NCI-H187 treated with DMSO at 0.1 percent for 48 hours (cell line): ENCODE measurements at places on chromosomes 13 and 19.

- no peak for DNase-seq
These were observed 22.8 kb downstream of the HAUS8 start for GRCh38 chr19:17052439-17052838.

GRCh38 chr13:25151626-25152195 is 20.4 kb downstream of the AMER2 start:
- DNase-seq: no peak

GRCh38 chr13:64234255-64234654 is 2818.6 kb upstream of the PCDH20 start:
- DNase-seq: no peak

DNA sequence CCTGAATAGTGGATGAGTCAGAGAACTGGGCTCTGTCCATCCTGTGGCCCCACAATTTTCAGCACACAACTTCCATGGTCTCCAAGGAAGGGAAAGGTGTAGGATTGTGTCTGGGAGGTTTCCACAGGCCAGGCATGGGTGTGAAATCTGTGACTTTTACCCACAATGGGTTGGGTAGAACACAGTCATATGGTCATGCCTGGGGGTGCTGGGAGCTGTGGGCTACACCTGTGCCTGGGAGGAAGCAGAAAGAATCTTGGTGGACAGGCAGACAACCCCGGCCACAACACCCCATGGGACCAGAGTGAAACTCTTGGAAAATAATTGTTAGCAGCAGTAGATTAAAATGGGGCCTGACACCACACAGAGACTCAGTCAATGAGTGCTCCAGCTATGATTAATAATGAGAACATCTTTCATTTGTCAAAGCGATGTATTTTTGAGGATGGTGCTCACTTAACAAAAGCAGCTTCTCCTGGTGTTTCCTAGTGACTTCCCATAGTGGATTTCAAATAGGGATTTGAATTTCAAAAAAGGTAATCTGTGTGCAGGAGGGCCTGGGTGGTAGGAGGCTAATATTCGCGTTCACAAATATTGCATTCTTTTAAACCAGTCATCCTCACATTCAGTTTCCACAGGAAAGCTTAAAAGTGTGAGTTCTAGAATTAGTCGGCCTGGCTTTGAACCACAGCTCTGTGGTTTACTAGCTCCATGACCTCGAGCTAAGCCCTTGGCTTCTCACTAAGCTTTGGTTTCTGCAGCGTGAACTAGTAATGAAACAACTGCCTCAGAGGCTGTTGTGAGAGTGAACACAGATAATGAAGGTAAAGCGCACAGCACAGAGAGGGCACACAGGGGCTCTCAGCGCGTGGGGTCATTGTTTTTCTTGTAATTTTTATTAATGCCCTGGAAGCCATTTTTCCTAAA is 89.3 kb upstream of the UQCRFS1 start:
- DNase-seq: no peak

DNA sequence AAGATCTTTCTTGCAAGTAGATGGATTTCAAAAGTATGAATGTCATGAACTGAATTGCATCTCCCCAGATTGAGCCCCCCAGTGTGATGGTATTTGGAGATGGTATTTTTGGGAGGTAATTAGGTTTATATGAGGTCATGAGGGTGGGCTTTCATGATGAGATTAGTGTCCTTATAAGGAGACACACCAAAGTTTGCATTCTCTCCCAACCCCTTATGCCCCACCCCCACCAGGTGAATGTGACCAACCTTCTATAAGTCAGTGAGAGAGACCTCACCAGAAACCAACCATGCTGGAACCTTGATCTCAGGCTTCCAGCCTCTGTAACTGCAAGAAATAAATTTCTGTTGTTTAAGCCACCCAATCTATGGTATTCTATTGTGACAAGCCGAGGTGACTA is 71.3 kb upstream of the POSTN start:
- no peak for DNase-seq

- DNase-seq: no peak
These were observed 608 bp downstream of the MYADM start for GRCh38 chr19:53868091-53868891.

- DNase-seq: no peak
These were observed 129.7 kb downstream of the SLC7A1 start for GRCh38 chr13:29465741-29466293.

DNA sequence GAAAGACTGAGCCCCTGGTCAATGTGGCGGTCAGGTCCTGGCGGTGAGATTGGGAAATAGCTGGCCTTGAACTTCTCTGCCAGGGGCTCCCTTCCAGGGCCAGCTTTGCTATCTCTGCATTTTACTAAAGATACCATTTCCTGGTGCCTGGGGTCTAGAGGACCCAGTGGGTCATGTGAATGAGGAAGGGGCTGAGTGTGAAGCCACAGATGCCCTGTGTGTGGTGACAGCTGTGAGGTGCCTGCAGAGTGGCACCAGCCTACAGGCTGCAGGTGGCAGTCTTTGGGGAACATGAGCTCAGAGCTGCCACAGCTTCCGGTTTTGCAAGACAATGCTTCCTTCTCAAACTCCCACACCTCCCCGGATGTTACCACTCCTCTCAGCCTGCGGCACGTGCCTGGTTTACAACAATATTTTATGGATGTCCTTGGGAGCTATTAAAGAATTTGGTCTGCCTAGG is 5.2 kb upstream of the MLNR start:
- no peak for DNase-seq

DNA sequence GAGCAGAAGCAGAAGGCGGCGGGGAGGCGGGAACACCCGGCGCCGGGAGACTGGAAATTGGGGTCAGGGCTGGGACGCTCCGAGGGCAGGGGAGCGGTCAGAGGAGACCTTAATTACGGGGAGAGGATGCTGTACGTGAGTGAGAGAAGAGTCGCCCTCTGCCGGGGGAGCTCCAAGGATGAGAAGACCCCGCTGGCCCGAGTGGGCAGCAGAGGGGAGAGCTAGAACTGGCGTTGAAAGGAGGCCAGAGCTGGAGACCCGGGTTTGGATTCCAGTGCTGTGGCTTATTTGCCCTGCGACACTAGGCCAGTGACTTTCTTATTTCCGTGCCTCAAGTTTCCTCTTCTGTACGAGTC is 536 bp downstream of the FAM32A start:
- no peak for DNase-seq

- DNase-seq: no peak
These were observed at the start of gene CYP2S1 for GRCh38 chr19:41192574-41193429. TSS of gene CYP2S1 (plus strand) at chr19:41193219. CDS start at chr19:41193265, 46 bp downstream.

GRCh38 chr19:11293433-11294389 is 2.2 kb upstream of the TSPAN16 start:
- no peak for DNase-seq

DNA sequence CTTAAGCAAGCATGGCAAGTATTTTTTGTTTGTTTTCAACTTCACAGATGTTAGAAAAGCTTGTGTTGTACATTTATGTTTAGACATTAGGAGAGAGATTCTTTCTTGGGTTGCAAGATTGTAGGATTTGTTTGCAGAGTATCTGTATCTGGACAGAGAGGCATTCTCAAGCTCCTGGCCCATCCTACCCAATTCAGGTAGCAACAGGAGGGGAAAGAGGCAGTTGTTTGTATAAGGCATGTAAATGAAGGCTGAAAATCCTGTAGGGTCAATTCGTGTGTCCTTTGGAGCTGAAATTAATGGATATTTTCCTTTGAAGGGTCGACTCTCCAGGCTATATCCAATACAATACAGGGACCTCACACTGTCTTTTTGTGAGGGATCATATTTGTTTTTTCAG is 147.3 kb downstream of the KCNRG start:
- no peak for DNase-seq

GRCh38 chr13:36362914-36363313 is 16.7 kb upstream of the SPART start:
- no peak for DNase-seq

DNA sequence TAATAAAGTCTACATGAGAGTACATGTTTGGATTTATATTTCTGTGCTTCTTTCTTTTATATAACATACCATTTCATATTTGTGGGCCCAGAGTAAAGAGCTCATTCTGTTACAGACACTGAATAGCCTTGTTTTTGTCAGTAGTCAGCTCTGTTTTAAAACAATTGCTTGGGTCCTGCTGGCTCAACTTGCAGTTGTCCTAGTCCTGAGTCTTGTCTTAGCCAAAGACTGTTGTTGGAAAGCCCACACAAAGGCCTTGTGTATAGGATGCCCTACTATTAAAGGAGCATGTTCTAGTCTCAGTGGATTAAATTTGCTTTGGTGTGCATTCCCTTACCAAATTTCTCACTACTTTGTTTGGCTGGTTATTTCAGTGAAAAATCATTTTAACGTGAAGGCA is 3.8 kb upstream of the KCNRG start:
- DNase-seq: no peak

DNA sequence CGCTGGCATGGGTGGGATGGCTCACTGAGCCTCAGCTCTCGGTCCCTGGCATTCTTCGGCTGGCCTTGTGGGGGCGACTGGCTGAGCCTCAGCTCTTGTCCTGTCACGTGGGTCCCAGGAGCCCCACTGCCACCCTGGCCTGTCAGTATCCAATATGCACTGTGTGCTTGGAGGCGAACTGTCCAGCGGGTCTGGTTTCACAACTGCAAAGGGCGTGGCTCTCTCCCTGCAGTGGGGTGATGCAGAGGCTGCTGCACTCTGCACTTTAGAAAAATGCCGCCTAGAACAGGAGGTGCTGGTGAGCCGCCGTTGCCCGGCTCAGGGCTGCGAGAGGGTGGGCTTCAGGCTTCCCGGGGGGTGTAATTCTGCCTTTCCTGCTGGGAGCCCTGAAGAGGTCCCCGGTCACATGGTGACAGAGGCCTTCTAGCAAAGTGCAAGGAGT is 17.0 kb upstream of the TMEM255B start:
- no peak for DNase-seq

DNA sequence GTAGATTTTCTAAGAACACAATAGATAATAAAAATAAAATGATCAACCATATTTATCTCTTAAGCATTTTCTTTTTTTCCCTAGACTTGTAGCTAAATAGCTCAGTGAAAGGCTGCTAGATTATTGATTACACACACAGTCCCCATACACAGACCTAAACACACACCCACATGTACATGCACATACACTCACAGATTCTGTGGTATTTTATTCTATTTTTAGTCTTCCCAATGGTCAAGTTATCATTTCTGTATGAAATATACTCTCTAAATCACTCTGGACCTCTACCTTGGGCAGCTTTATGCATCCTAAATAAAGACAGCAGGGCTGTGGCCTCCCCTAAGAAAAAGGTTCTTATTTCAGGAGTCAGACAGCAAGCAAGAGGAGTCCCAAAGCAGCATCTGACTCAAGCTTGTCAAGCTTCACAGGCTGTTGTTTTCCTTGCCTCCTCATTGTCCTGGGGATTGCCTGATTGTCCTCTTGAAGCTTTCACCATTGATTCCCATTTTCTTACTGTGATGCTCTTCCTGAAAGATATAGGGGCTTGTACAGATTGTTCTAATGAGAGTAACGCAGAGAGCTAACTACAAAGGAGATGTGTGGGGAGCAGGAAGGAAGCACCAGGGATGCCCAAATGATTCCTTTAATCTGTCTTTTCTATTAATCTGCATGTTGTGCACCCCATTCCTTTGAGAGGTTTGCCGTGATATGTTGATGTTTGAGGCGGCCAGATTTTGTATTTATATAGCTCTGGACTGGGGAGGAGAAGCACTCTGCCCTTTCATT is 986.5 kb downstream of the PCDH17 start:
- no peak for DNase-seq

GRCh38 chr19:23699521-23699860 is 12.5 kb upstream of the ZNF675 start:
- DNase-seq: no peak

DNA sequence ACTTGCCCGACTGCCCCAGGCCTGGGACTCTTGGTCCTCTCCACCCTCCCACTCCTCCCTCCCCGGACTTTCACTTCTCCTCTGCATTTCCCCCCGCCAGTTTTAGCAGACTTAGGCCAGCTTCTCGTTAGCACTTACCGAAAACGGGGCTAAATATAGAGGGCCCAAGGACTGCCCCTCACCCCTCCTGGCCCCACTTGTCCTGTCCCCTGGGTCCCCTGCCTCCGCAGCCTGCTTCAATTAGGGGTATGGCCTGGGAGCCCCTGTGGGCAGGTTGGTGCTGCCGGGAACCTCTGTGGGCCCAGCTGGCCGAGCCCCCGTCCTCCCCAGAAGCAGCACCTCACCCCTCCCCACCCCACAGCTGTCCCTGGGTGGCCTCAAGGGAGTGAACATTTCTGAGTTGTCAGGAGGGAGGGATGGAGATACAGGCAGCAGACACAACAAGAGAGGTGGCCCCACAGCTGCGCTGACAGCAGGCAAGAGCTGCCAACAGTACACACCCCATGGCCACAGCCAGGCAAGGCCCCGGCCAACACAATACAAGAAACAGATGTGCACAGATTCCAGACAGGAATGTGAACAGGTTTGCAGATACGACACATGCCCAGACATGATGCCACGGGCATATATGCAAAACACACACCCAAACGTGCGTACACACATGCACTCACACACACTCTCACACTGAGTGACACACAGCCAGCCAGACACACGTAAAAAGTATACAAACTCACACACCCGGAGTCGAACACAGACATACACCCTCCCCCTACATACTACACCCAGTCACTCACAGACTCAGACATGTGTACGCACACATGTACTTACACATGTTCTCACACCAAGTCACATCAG is 2.6 kb downstream of the POU2F2 start:
- DNase-seq: no peak

DNA sequence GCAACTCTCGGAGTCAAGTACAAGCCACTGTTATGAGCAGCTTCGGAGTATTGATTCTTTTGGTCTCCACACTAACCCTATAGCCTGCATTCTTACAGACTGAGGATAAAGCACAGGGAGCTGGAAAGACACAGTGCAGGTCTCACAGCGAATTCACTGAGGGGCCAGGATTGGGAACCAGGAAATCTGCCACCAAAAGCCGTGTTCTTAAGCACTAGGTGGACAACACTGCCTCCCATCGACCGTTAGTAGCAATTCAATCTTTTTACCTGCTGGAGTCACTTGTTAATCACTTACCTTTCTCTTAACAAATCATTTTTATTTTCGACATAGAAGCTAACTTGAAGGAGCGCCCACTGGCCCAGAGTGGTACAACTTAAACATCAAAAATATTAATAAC is 6.3 kb downstream of the PMIS2 start:
- no peak for DNase-seq

GRCh38 chr19:12607631-12608030 is 3.0 kb downstream of the ZNF490 start:
- no peak for DNase-seq

DNA sequence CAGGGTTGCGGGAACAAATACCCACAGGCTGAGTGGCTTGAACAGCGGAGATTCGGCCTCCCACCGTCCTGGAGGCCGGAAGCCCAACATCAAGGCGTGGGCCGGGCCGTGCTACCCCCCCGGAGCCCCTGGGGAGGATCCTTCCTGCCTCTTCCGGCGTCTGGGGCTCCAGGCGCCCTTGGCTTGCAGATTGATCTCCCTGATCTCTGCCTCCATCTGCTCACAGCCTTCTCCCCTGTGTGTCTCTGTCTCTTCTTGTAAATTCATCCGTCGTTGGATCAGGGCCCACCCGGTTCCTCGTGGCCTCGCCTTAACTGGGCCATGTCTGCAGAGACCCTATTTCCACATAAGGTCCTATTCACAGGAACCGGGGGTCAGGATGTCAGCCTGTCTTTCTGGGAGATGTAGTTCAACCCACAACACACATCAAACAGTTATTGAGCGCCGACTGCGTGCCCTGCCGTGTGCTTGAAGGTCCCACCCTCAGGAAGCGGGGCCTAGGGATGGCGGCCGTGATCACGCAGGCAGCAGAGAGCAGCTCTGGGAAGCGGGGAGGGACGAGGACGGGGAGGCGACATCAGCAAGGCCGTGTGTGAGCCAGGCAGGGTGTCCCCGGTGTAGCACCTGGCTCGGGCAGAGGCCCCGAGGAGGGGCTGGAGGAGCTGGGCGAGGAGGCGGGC is 21.3 kb downstream of the HCN2 start:
- no peak for DNase-seq

- DNase-seq: no peak
These were observed 556 bp downstream of the TRIP10 start for GRCh38 chr19:6739883-6740588.

GRCh38 chr19:33673258-33673875 is 51.6 kb downstream of the CHST8 start:
- DNase-seq: no peak
